ENCODE measurements at places on chromosomes 1 and 21. TPM values are rescaled to one million over a fixed set of nuclear protein-coding genes. Genes with fewer than 3 reads are reported as not detected.

Gene DISP3
- total RNA-seq = not detected

DNA sequence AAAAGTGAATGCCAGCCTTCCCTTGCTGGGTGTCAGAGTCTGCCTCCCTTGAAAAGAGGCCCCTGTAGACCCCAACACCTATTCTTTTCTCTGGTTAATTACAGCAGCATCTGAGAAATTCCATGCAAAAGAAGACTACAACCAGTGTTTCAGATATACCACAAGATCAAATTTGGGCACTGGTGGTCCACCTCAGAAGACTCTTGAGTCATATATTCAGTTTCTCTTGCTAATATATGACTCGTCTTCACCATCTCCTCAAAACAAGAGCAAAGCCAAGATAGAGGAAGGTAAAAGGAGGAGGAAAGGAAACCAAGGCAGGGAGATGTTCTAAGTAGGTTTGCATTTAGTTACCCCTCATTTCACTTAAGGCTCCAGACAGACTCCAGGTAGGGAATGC lies 259.9 kb downstream of the ZNF648 start:
- no peak for DNase-seq
- no peaks in the 10 kb centered on the region for H3K27me3 ChIP-seq
- no peak overlapping the region for H3K27ac ChIP-seq
- H3K36me3 ChIP-seq = no peaks in the 10 kb centered on the region
- no peaks in the 10 kb centered on the region for H3K4me1 ChIP-seq

- no peaks in the 10 kb centered on the region for H3K27me3 ChIP-seq
- no peaks in the 10 kb centered on the region for H3K4me1 ChIP-seq
- no peak for DNase-seq
- H3K36me3 ChIP-seq = no peaks in the 10 kb centered on the region
Measured at GRCh38 chr1:65845535-65846060, 52.9 kb downstream of the PDE4B start.

DNA sequence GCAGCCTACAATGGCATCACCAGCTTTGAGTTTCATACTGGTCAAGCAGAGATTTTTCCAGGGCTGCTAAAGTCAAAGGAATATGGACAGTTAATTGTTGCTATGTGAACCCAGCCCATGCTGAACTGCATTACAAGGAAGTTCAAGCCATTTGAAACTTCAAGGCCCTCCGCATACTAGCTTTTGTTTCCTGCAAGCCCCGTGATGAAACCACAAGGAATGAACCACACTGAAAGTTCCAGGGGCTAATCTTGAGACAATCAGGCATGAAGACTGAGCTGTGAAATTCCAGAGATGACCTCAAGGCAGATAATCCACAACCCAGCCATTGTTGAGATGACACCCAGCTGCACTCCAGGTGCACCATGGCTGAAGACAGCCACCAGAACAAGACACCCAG lies 180.8 kb downstream of the C1orf21 start:
- no peak for DNase-seq
- no peaks in the 10 kb centered on the region for H3K27me3 ChIP-seq
- no peaks in the 10 kb centered on the region for H3K4me1 ChIP-seq
- H3K27ac ChIP-seq = no peak overlapping the region
- H3K36me3 ChIP-seq = no peaks in the 10 kb centered on the region
